Posterior cingulate gyrus (tissue), 11 donors: ENCODE measurements at places on chromosomes 1 and 21.

DNA sequence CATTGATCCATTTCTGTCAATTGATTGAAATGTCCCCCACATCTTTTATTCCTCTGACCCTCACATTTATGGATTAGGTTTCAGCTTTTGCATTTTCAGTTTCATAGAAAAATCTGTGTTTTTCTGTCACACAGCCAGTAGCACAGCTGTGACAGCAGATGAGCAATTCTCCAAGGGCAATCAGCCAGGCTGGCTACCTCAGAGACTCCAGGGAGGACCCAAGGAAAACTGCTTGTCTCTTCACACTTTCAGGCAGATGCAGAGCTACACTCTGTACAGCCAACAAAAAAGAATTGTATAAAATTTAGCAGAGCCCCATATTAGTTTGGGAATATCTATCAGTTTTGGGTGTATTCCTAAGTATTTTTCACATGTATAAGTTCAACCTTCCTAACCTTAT is 257.2 kb downstream of the LRRC7 start:
- no peak for DNase-seq

DNA sequence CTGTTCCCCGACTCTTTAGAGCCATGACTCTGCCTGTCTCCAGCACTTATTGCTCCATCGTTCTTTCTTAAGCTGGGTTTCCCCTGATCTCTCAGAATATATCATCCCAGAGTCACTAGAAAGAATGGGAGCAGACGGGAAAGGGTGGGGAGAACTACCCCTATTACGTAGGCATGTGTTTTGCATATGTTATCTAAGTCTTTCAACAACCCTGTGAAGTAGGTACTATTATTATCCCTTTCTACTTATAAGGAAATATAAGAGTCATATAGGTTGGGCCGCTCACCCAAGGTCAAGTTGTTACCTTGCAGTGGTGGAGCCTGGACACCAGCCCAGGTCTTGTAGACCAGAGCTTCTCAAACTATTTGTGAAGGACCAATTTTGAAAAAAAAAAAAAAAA is 38.7 kb downstream of the ELF3 start:
- DNase-seq, result no peak

GRCh38 chr1:211613951-211614350 is 35.0 kb upstream of the SLC30A1 start:
- no peak for DNase-seq

DNA sequence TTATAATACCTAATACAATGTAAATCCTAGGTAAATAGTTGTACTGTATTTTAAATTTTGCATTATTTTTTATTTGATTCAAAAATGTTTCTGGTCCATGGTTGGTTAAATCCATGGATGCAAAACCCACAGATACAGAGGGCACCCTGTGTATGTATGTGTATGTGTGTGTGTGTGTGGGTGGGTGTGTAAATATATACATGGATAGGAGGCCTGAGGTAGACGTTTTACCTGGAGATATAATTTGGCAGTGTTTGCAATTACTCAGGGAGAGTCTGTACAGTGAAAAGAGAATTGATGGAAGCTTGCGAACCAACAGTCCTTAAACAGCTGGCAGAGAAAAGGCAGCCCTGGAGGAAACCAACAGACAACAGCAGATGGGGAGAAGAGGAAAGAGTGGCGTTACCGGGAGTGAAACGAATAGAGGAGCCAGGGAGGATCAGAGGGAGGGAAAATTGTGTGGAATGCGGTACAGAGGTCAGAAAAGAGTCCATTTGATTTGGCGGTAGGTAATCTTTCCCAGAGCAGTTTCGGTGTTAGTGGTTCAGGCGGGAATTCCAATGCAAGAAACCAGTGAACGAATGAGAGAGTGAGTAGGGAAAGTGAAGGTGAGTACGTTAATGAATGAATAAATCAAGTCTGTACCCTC is 47.9 kb upstream of the NBL1 start:
- no peak for DNase-seq
